Activated CD4-positive, alpha-beta T cell treated with anti-CD3 and anti-CD28 coated beads for 36 hours (primary cell): ENCODE measurements at places on chromosomes 2 and 18. TPM values are rescaled to one million over a fixed set of nuclear protein-coding genes. Genes with fewer than 3 reads are reported as not detected.

Gene MREG
- total RNA-seq = 9.8 TPM

Gene GREB1L
- not detected for total RNA-seq

Gene ATP6V1B1
- not detected for total RNA-seq

DNA sequence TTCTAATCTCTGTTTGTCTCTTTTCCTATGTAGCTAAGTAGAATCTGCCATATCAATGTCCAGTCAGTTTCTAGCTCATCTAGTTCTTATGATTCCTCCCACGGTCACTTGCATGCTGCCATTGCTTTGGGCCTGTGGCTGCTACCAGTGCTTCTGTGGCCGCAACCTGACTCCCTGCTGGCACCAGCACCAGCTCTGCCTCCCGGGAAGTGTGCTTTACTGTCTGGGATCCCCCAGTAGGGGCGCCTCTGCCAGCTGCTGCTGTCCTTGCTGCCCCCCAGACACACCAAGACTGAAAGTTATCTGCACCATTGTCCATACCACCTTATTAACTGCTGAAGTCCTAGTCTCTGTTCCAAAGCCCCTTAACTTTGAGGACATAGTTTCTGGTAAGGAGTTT is 56.3 kb downstream of the RAPGEF4 start:
- no peaks in the 10 kb centered on the region for H3K36me3 ChIP-seq
- peaks cover 2% of the 10 kb centered on the region for H3K27me3 ChIP-seq
- no peaks in the 10 kb centered on the region for H3K4me1 ChIP-seq

DNA sequence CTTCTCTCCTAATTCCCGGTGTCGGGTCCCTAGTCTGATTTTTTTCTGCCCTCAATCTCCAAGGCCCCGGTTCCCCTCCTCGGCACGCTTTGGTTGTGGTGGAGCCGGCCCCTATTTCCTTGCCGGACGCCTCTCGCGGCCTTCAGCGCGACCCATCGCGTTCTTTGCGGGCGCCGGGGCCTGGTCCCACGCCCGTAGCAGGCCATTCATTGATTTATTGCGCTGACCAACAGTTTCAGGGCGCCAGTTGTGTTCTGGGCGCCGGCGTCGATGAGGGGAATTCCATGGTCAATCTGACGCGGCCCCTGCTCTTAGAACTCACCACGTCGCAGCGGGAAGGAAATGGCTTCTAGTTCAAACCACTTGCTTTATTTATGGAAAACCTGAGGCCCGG is 396 bp downstream of the CNOT9 start:
- no peaks in the 10 kb centered on the region for H3K27me3 ChIP-seq
- peaks cover 63% of the 10 kb centered on the region for H3K36me3 ChIP-seq
- peak overlapping the region; percentile 100 for H3K27ac ChIP-seq

- DNase-seq = no peak
- peak overlapping the region; percentile 56 for H3K4me3 ChIP-seq
- H3K27me3 ChIP-seq = no peaks in the 10 kb centered on the region
Observed at GRCh38 chr2:197261808-197262226, 48.8 kb downstream of the ANKRD44 start.

GRCh38 chr2:25494616-25495015 is 152.9 kb upstream of the DNMT3A start:
- peaks cover 6% of the 10 kb centered on the region for H3K4me1 ChIP-seq
- H3K27ac ChIP-seq = no peak overlapping the region

DNA sequence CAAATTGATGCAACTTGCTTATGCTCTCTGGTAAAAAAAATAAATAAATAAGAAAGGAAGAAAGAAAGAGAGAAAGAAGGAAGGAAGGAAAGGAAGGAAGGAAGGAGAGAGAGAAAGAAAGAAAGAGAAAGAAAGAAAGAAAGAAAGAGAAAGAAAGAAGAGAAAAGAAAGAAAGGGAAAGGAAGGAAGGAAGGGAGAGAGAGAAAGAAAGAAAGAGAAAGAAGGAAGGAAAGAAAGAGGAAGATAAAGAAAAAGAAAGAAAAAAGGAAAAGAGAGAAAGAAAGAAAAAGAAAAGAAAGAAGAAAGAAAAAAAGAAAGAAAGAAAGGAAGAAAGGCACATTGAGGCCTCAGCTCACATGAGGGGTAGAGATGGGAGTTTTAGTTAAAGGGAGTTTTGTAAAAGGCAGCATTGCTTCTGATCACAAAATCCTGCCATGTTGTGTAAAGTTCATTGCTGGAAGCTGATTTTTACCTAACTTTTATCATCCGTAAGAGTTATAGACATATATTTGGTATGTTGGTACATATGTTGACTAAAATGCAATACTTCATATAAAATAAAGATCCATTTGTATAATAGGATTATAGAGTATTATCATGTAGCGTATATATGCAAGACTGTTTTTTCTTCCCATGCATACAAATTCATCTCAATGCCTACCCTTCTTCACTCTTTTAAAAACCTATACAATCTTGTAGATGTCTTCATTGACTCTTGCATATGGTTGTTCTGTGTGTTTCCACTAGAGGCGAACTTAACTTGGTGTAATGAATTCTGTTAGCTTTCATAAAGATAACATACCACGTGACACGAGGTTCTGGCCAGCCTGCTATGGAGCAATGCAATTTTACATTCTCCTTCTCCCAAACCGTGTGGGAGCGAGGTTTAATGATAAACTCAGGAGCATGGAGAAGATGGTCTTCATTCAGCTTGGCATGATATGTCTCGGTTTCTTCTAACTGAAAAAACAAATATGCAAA is 32.8 kb downstream of the MYOM1 start:
- H3K27me3 ChIP-seq = no peaks in the 10 kb centered on the region
- no peaks in the 10 kb centered on the region for H3K36me3 ChIP-seq
- no peak overlapping the region for H3K27ac ChIP-seq
- no peak for DNase-seq
- no peak overlapping the region for H3K4me3 ChIP-seq

- DNase-seq = no peak
- no peak overlapping the region for H3K27ac ChIP-seq
- H3K36me3 ChIP-seq = no peaks in the 10 kb centered on the region
- no peak overlapping the region for H3K4me3 ChIP-seq
- H3K27me3 ChIP-seq = peaks cover 2% of the 10 kb centered on the region
Observed at GRCh38 chr2:235619544-235619943, 125.7 kb downstream of the AGAP1 start.

GRCh38 chr2:108633409-108633808 is 85.9 kb upstream of the RANBP2 start:
- H3K27ac ChIP-seq = no peak overlapping the region
- no peak overlapping the region for H3K4me3 ChIP-seq
- no peak for DNase-seq
- H3K4me1 ChIP-seq = peaks cover 84% of the 10 kb centered on the region
- H3K36me3 ChIP-seq = peaks cover 9% of the 10 kb centered on the region
